ENCODE measurements at places on chromosomes 1 and 21.

GRCh38 chr1:172273647-172274396 lies 146.7 kb upstream of the C1orf105 start:
- no peak for DNase-seq

DNA sequence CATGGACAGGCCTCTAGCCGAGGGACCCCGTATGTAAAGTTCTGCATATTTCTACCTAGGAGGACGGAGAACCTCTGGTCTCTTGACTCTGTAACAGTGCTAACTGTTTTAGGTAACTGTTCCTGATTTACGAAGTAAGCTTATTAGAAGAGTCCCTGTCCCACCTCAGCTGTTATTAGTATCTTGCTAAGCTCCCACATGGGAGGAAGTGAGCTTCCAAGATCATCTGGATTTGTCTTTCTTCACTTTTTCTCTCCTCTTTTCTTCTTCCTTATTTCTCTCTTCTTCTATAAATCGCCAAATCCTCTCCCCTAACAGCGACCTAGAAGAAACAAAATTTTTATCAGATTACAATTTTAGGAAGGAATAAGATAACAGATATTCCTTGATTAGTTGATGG lies 4.4 kb downstream of the CD53 start:
- no peak for DNase-seq

DNA sequence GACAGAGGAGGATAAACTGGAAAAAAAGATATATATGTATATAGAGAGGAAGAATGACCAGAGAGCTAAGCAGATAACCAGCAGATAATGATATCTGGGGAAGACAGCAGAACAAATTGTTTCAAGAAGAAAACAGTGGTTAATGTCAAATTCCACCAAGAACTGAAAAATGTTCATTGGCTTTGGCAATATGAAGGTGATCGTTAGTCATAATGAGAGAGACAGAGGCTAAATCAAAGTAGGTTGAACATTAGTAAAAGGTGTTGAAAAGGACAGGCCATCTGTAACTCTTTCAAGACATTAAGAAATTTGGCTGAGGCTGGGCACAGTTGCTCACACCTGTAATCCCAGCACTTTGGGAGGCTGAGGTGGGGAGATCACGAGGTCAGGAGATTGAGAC lies 25.3 kb upstream of the CR2 start:
- no peak for DNase-seq

- no peak for DNase-seq
Measured at GRCh38 chr1:186374303-186375151, 526 bp downstream of the TPR start.
